ENCODE measurements at places on chromosomes 12 and 14.
A peak's percentile ranks its signal among the peaks of the same experiment; 100 is the strongest.

- DNase-seq = no peak
These were observed 16.8 kb downstream of the C14orf132 start for GRCh38 chr14:96055753-96056508.

GRCh38 chr12:26846416-26846815 is 13.4 kb upstream of the ITPR2 start:
- DNase-seq = no peak

GRCh38 chr12:9169979-9170634 is 38.1 kb downstream of the PZP start:
- DNase-seq = no peak

GRCh38 chr12:125097427-125097826 is 32.2 kb downstream of the AACS start:
- no peak for DNase-seq

DNA sequence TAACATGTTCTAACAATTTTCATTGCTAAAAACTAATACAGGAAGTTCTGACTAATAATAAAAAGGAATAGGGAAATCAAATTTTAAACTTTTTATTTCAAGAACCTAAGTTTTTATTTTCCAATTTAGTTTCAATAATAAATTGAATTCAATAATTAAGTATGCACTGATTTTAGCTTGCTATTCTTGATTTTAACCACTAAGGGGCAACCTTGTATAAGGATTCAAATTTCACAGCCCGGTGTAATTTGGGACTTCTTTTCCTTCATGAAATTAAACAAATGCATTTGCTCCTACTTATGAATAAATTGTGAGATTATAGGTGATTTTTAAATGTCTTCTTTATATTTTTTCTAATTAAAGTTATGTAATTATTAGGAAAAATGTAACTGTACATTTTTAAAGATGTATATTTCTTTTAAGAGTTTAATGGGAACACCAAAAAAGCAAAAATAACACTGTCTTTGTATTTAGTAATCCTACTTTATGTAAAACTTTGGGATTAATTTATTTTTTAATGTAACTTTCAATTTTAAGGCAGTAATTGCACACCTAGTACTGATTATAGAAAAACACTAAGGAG is 241.4 kb upstream of the PDZRN4 start:
- peak; percentile 26 for DNase-seq

- no peak for DNase-seq
These were observed 4.0 kb downstream of the CHURC1 start for GRCh38 chr14:64918216-64918615.

GRCh38 chr12:95099270-95099790 is 25.9 kb upstream of the NR2C1 start:
- DNase-seq = no peak

GRCh38 chr14:24992624-24993360 is 57.2 kb downstream of the STXBP6 start:
- no peak for DNase-seq

DNA sequence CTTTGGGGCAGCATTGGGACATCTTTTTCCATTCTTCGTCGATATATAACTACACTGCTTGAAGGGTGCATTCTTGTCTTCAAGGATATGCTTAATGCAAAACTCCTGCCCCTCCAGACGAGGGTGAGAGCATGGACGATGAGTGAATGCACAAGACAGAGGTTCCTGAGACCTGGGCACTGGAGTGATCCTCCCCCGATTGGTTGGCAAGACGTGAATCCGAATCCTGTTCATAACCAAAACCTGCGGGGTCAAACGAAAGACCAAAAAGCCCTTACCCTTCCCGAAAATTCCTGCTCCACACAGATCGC is 684 bp downstream of the KANSL2 start:
- no peak for DNase-seq

- DNase-seq = no peak
These were observed 1.2 kb upstream of the TRIM9 start for GRCh38 chr14:51095854-51096823.

DNA sequence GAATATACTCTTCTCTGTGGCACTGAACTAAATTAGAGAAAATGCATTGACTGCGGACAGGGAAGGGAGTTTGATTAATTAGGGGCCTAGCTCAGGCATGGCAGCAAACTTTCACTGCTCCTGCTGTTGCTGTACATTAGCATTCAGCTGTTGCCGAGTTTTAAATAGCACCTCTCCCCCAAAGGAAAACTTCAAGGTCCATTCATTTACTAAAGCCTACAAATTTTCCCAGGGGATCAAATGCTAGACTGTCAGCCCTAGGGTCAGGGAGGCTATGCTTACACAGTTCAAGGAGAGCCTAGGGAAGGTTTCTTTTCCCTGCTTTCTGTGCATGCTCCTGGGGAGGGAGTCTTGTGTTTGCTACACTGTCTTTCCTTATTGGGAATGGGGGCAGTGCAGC is 60.0 kb upstream of the GZMB start:
- DNase-seq = no peak

DNA sequence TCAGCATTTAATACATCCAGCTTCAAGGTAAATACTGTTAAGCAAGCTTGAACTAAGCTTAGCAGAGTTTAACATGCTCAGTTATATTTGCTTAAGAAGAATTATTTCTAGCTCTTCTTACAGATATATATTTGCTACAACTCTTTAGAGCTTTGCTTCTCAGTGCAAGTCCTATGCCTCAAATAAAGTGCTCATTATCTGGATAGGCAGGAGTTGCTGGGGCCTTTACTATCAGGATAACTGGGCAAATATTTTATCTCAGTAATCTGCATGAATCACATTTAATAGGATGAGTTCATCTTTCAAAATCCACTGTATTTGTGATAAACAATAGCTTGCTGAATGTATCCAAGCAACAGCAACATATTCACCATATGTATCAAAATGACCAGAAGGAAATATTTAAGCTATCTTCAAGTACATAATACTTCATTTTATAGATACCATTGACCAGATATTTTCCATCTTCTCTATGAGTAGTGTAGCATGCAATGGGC is 187.6 kb downstream of the NOVA1 start:
- DNase-seq = no peak

- DNase-seq = no peak
These were observed 9.2 kb upstream of the RILPL2 start for GRCh38 chr12:123445388-123446332.

DNA sequence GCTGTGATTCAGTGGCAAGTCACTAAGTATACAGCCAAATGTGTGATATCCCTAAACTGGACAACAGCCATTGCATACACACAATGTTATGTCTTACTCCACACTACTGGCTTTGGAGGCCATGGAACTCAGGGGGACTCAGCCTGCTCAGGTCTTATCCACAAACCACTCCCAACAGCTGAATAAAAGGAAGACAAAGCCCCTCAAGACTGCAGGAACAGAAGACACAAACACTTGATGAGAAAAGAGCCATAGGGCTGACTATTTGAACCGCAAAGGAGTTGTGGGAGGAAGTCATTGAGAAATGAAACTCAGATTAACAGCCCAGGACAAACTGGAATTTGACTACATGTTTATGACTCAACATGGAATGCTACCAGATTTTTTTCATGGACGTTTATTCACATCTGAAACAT is 40.9 kb downstream of the PTGER2 start:
- DNase-seq = peak; percentile 26

GRCh38 chr14:76920331-76921087 is 94.3 kb downstream of the LRRC74A start:
- no peak for DNase-seq

DNA sequence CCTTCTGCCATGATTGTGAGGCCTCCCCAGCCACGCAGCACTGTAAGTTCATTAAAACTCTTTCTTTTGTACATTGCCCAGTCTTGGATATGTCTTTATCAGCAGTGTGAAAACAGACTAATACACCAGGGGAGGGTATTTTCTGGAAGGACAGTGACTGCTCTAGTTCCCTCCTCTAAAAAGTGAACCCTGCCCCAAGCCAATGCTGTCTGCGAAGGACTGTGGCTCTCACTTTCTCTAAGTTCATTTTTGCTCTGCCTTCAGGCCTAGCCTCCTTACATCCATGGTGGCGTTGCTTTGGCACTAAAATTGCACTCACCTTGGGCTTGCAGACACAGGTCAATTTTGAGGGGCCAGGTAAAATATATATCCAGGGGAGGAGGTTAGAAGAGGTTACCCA is 323.0 kb downstream of the VRK1 start:
- DNase-seq = no peak

- peak; percentile 65 for DNase-seq
These were observed 1.1 kb downstream of the PDE3A start for GRCh38 chr12:20369305-20370013.

- no peak for DNase-seq
These were observed 5.3 kb downstream of the FGF6 start for GRCh38 chr12:4440187-4440941.

DNA sequence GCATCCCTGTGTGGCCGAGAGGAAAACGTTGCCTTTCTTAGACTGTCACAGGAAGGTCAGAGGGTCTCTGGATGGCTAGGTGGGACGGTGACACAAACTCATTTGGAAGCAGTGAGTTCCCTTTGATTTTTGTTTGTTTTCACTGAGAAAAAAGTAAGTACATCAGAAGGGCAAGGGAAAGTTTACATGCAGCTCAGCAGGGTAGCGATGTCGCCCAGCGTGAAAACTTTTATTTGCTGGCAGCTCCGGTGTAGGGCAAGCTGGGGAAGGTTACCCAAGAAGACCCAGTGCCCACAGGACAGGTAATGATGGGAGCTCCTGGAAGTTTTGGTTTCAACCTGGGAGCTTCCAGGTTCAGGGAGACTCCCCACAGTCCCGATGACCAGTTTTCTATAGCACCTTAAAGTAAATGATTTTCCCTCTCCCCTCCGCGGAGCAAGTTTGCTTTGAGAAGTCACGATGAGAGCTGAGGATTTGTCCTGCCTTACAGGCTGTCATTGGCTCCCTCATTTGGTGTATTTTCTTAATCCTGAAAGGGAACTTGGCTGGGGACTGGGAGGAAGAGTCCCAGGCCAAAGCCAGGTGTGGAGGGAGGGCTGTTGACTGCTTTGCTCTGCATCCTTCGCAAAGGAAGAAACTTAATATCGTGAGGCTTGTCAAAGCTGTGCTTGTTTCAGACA is 64.7 kb upstream of the ESRRB start:
- DNase-seq = no peak
